Suppressor macrophage (primary cell): ENCODE measurements at places on chromosomes 6 and 20.

DNA sequence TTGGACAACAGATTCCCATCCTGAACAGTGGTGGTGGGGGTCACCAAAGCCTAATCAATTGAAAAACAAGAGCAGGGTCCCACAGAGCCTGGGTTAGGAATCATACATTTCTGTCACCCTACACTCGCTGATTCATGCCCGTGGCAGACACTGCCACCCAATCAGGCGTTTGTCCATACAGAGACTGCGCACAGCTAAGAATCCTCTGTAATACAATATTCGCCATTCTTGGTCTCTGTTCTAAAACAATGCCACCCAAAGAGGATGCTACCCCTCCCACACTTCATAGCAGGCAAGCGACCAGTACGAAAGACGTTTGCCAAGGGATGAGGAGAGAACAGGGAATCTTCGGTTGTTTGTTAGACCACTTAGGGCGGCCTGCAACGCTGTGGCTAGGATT lies 28.1 kb upstream of the SLC22A23 start:
- DNase-seq: no peak

DNA sequence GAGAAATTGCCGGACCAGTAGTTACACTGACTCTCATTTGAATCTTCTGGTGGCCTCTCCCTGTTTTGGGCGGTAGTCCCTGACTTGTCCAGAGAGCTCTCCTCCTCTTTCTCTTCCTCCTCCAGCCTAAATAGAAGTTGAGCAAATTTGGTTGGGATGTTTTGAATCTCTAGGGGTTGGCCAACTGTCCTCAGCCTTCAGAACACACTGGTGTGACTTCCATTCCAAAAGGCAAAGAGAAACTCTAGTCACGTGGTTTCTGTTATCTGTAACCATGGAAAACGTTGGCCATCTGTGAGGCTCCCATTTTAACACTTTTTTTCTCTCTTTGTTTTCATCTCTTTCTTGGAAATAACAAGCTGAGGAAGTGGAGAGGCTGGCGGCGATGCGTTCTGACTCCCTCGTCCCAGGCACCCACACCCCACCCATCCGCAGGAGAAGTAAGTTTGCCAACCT lies 275.3 kb downstream of the TBC1D7 start:
- no peak for DNase-seq

DNA sequence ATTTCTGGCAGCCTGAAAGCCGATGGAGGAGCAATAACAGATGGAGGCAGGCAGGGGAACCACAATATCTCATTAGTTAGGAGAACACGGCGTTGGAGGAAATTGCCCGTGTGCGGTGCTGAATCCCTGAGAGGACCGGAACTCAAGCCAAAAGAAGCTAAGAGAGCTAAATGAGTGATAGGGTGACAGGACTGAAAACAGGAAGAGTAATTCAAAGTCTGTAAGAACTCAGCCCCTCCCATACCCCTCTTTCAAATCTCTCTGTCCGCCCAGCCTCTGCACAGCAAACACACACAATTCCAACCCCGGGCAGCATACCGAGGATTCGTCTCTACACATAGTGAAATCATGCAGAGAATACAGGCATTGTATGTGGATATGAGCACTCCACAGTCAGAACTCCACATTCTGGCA lies 2.6 kb upstream of the IPCEF1 start:
- no peak for DNase-seq

DNA sequence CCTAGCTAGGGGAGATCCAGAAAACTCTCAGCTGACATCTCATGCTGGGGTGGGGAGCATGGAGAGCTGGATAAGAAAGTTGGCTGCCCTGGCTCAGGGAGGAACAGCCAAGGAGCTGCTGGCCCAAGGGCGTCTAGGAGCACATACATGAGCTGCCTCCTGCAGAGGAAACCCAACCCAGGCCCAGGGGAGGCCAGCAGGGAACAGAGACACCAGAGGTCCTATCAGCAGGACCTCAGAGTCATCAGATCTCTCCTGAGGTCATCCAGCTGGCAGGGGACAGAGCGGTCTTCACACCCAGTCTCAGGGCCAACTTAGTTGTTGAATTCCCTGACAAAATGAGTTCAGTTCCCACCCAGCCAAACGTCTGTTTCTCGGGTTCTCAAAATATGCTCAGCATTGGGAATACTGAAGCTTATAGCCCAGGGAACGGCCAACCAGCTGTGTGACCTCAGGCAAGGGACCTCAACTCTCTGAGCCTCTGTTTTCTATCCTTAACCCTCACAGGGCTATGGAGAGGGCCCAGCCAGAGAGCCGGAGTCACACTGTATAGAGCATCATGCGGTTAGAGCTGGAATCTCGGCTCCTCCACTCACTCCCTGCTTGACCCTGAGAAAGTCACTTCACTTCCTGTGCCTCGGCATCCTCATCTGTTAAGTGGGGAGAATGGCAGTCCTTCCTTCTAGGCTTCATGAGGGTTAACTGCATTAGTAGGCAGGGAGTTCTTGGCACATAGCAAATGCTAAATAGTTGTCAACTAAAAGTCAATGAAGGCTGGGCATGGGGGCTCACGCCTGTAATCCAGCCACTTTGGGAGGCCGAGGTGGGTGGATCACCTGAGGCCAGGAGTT lies 13.8 kb downstream of the ADA start:
- no peak for DNase-seq

- no peak for DNase-seq
Observed at GRCh38 chr6:1136415-1136774, 175.5 kb upstream of the FOXQ1 start.

GRCh38 chr6:168996356-168996625 lies 257.4 kb downstream of the THBS2 start:
- no peak for DNase-seq

DNA sequence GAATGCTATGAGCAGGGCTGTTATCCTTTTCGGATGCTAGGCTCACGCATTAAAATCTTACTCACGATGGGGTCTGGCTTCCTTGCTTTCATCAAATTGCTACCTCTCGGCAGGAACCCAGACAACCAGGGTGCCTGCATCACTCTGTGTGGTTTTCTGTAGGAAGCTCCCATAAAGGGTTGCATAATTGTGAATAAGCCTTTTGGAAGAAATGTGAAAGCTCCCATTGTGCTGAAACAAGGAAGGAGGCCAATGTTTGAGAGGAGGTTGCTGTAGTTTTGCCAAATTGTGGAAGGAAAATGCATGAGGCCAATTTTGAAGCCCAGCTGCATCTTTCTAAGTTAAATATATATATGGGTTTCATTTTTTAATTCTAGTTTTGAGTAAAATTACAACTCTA lies 615.5 kb downstream of the C6orf118 start:
- DNase-seq: no peak

- DNase-seq: no peak
Observed at GRCh38 chr6:2158596-2159271, 86.7 kb downstream of the GMDS start.

DNA sequence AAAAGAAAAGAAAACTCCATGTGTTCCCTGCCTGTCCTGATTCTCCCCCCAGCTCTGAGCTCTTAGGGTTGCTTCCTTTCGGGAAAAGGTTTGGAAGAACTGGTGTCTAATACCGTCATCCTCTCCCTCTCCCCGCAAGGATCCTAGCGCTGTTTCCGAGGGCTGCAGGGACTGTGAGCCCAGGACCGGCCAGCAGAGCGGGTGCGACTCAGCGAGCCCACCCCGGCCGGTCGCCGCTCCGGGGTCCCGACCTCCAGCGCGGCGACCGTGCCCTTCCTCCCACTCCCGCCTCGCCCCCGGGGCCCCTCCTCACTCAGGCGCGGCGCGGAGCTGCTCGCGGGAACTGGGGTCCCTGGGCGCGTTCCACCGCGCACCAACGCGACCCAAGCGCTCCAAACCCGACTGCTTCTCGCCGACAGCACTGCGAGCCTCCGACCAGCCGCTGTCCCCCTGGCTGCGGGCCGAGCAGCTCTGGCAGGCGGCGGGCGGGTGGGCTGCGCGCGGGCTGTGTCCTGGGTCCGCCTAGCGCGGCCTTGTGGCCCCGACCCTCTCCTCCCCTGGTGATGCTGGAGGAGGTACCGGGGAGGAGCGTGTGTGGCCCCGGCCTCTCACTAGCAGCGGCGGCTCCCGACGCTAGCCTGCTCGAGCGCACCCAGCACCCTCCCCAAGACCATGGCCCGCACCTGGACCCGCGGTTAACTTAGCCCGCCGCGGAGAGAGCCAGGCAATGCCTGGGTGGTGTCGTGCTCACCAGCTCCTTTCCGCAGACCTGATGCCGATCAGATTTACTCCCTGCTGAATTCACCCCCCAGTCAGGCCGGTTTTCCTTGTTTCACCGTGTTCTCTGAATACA lies at the start of gene PLA2G7:
Gene PLA2G7 (minus strand): TSS at position 509 of the 853 bp plus-strand sequence. CDS start 12,484 bp downstream, outside the sequence.
- peak; percentile 92 for DNase-seq

- peak; percentile 84 for DNase-seq
Observed at GRCh38 chr6:36752886-36753506, 55.4 kb downstream of the RAB44 start.

GRCh38 chr6:67591910-67592309 lies 1043.2 kb upstream of the ADGRB3 start:
- DNase-seq: no peak

- DNase-seq: no peak
Observed at GRCh38 chr6:136922685-136923006, 545 bp downstream of the SLC35D3 start.

DNA sequence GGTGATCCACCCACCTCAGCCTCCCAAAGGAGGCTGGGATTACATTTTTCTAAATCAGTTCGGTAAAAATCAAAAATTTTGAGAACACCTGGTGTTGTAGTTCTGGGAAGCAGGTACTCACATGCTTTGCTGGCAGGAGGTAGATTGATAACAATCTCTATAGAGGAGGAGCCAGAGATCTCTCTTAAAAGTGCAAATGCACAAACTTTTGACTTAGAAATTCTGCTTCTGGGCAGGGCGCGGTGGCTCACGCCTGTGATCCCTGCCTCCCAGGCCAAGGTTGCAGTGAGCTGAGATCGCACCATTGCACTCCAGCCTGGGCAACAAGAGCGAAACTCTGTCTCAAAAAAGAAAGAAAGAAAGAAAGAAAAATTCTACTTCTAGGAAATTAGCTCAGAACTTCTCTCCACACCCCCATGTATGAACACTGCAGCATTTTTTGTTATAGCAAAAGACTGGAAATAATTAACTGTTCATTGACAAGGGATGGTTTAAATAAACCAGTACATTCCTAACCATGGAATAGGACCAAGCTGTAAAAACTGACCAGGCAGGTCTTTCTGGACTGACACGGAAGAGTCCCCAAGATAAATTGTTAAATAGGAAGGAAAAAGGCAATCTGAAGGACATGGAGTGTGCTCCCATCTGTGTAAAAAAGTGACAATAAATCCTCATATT lies 14.4 kb upstream of the TRIB3 start:
- DNase-seq: no peak

- DNase-seq: no peak
Observed at GRCh38 chr20:61902221-61902869, 163.3 kb downstream of the TAF4 start.

GRCh38 chr20:38531021-38531420 lies 50.0 kb upstream of the ADIG start:
- DNase-seq: no peak

DNA sequence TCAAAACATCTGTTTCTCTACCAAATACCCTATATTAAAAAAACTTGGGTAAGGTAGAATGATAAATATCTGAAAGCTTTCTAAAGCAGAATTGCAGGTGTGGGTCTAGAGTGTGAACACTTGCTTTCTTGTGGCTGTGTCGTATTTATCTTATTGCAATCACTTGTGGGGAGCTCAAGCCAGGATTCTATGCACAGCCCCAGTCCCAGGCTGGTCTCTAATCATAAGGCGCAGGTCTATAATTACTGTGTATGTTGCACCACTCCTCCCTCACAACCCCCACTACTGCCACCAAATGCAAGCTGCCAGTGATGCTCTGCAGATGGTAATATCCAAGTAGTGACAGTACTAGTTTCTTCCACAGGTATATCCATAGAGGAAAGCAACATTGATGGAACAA lies 2.2 kb upstream of the E2F3 start:
- no peak for DNase-seq

GRCh38 chr6:73739096-73739495 lies 43.1 kb downstream of the CD109 start:
- peak; percentile 34 for DNase-seq

DNA sequence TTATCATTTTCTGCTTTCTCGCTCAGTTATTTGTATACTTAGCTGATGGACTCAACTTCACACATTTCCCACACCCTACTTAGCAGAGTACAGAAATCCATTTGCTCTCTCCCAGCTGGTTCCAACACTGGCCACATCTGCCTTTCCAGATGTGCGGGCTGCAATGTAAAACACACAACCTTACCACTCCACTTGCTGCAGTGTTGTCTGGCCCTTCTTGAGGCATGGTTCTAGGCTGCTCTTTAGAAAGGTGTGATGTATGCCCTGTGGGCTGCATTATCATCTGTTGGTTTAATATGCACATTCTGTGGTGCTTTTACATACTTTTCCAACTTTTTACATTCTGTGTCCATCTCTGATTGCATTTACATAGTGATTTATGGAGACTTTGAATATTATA lies 56.5 kb downstream of the TRAF3IP2 start:
- no peak for DNase-seq

DNA sequence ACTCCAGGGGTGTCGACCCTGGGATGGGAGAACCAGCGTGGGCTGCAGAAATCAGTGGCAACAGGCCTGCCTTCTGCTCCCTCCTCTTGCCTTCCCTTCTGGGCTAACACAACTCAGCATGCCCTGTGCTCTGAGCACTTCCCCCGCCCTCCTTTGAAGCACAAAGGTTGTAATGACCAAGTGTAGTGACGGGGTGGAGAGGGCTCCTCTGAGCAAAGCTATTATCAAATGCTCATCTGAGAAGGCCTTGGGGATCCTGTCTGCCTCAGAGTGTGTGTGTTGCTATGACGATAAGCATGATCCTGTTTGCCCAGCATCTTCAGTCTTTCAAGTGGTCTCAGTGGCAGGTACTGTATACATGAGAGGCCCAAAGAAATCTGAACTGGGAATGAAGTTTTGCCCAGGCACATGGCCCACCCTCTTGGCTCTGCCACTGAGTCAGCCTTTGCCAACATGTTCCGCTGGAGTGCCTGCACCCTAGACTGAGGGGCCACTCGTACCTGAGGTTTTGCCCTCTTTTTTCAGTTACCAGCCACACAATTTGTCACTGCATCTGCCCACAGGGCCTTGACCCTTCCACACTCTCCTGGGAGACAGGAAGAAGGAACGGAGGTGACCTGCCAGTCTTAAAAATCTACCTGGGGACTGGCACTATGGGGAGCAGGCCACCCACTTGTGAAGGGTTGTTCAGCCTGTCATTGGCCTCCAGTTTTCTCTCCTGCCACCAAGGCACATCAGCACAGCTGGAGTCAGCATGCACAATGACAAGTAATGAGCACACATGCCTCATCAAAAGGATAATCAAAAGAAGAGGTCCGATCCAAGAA lies 74.5 kb downstream of the GFOD1 start:
- peak; percentile 62 for DNase-seq

GRCh38 chr6:10221178-10221577 lies 193.7 kb downstream of the TFAP2A start:
- no peak for DNase-seq
